Breast epithelium (tissue), 4 donors: ENCODE measurements at places on chromosomes 2 and 18.

- H3K36me3 ChIP-seq, result no peaks in the 10 kb centered on the region
- no peak for DNase-seq
- no peak overlapping the region for H3K4me3 ChIP-seq
- H3K27me3 ChIP-seq, result no peaks in the 10 kb centered on the region
Measured at GRCh38 chr2:194182888-194183287, 1474.1 kb upstream of the SLC39A10 start.

- no peaks in the 10 kb centered on the region for H3K4me1 ChIP-seq
- no peaks in the 10 kb centered on the region for H3K27me3 ChIP-seq
- DNase-seq, result no peak
- H3K36me3 ChIP-seq, result no peaks in the 10 kb centered on the region
- H3K27ac ChIP-seq, result no peak overlapping the region
- no peak overlapping the region for H3K4me3 ChIP-seq
Measured at GRCh38 chr2:9287400-9288045, 80.9 kb downstream of the ASAP2 start.

DNA sequence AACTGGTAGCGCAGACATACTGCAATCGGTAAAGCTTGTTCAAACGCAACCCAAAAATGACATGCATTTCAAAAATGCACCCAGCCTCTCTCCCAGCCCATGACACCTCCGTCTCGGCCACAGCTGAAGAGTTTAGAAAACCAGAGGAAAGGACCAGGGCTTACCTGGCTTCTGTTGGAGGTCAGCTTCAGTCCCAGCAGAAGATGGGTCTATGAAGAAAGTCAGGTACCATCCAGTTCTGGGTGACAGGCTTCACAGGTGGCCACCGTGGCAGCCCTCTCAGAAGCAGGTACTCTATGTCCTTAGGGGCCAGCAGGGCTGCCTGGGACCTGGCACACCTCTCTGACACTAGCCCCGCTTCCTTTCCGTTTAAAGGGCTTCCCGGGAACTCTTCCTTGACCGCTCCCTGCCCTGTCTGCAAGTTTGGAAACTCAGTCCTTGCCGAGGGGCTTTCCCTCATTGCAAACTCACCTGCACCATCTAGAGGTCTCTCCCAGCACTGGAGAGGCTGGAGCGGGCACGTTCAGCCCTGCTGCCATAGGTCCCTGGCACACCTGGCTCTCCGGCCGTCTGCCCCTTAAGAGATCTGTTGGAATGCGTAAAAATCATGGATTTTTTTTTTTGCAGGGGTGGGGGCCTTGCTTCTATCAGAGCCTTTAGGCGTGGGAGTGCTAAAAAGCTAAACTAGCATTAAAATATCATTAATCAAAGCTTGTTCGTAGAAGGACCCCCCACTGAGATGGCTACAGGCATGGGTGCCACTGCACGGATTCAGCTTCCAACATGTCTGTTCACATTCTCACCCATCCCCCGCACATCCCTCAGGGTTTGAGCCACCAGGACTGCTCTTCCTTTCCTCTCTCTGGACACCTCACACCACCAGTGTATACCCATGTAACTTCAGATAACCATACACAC is at the start of gene EDAR:
EDAR (minus strand) TSS at position 425 of the 918 bp plus-strand sequence. CDS start 58,206 bp downstream, outside the sequence.
- no peak for DNase-seq
- no peaks in the 10 kb centered on the region for H3K4me1 ChIP-seq
- no peak within 1 kb of the TSS for H3K27ac ChIP-seq
- no peaks in the 10 kb centered on the region for H3K36me3 ChIP-seq
- peaks cover 17% of the 10 kb centered on the region for H3K27me3 ChIP-seq
- H3K4me3 ChIP-seq, result peak within 1 kb of the TSS; percentile 46

DNA sequence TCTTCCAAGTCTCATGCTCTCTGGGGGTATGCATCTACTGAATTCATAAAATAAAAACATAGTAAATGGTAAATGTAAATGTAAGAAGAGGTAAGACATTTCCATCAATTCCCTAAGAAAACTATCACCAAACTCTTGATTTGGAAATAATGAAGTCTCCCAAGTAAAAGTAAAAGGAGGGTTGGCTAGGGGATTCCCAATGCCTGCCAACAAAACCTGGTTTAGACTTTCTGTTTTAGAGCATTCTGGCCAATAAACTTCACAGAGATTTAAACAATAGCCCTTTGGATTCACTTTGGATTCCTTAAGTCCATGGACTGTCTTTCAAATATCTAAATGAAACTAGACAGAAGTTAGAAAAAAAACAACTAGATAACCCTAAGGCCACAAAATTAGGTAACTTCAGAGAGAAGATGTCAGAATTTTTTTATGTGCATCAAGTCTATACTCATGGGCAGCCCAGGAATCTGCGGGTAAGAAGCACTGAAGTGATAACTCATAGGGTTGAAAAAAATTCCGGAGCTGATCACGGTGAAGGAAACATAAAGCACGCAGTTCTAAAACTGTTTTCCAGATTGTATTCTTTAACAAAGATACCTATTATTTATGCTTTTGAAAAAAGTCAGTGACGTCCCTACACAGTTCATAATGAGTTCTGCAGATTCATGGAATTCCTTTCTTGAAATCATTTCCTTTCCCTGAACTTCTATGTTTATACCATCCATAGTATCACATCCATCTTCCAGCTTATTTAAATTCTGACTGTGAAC is 263.6 kb downstream of the AFF3 start:
- no peaks in the 10 kb centered on the region for H3K4me1 ChIP-seq
- no peak overlapping the region for H3K27ac ChIP-seq
- H3K27me3 ChIP-seq, result no peaks in the 10 kb centered on the region
- H3K4me3 ChIP-seq, result no peak overlapping the region
- no peaks in the 10 kb centered on the region for H3K36me3 ChIP-seq

DNA sequence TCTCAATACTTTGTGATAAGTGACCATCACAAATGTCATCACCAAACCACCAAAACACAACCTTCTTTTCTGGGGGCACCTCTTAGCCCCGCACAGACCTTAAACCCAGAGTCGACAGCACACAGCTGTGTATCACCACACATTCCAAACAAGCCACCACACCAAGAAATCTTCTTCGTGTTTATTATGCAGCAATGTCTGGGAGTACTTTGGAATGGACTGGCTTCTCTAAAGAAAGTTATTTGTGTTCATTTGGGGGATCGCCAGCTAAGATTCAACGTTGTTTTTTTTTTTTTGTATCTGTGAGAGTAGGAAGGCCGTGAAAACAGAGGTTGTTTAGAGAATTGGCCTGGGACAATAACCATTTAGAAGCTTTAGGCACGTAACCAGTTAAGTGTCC is 1.1 kb upstream of the MTA3 start:
- no peak for DNase-seq
- H3K4me1 ChIP-seq, result no peaks in the 10 kb centered on the region
- no peak overlapping the region for H3K4me3 ChIP-seq
- H3K36me3 ChIP-seq, result no peaks in the 10 kb centered on the region
- peak overlapping the region; percentile 97 for H3K27ac ChIP-seq

DNA sequence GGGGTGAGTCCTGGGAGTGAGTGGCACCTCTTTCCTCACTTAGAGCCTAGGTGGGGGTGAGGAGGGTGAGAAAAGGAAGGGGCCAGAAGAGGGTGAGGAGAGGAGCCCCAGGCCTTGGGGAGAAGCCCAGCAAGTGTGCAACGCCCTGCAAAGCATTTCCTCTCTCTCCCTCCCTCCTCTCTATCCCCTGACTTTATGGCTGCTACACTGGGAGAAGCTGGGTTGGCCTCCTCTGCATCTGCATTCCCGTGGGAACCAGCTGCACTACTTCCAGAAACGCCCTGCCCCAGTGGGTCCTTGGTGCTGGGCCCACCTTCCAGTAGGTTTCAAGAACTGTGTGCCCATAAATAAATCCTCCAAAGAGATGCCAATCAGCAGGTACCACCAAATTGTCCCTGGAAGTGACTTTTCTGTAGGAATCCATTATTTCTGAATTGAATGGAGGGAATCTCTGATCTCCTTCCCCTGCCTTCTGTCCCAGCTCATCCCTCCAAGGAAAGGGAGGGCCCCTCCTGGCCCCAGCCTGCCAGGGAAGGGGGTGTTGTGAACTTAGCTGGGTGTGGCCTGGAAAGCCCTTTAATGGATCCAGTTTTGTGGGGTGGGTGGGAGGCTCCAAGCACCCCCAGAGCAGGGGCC is 95.7 kb upstream of the BOD1L2 start:
- no peaks in the 10 kb centered on the region for H3K4me1 ChIP-seq
- H3K4me3 ChIP-seq, result no peak overlapping the region
- no peaks in the 10 kb centered on the region for H3K27me3 ChIP-seq
- H3K36me3 ChIP-seq, result no peaks in the 10 kb centered on the region

DNA sequence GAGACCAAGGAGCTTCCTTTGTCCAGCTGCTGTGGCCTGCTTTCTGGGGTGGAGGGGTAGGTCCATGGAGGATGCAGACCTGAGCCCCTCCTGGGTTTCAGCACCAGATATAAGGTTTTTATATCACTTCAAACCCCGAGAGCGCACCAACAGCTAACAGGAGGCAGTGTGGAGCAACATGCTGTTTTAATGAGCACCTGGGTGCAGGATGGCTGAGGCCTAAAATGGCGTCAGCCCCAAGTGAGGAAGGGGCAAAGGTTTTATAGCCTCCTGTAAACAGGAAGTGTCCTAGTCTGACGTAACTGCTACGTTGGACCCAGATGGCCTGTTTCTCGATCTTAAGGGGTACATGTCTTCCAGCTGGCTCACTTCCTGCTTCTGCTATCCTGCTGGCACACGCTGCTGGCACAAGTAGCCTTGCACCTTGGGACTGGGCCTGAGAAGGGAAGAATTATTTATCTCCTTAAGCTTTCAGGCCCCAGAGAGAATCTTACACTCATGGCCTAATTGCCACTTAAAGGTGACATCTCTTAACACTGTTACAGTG is 11.4 kb upstream of the REG1B start:
- no peaks in the 10 kb centered on the region for H3K36me3 ChIP-seq
- H3K4me3 ChIP-seq, result no peak overlapping the region
- H3K27me3 ChIP-seq, result no peaks in the 10 kb centered on the region
- H3K27ac ChIP-seq, result no peak overlapping the region
- H3K4me1 ChIP-seq, result no peaks in the 10 kb centered on the region
- no peak for DNase-seq

DNA sequence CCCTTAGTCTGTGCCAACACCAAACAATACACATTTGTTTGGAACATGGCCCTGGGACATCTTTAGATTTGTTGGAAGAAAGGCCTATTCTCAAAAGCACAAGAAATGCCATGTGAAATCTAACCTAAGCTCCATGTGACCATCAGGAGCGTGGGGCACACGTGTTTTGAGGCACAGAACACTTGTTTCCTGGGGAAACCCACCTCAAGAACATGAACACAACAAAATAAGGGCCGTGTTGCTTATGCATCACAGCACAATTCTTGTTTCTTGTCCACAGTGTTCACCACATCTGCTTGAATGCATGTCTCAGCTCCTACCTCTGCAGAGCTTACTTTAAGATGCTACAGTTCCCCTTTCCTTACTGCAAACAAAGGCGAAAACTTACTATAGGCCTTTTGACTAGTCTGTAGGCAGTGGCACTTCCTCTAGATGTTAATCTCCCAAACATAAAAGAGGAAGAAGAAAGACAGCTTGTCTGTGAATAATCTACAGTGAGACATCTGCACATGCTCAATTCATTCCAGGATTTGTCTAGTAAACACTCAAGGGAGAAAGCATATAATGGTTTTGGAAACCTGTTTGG is 165.0 kb downstream of the ANKRD44 start:
- no peak for DNase-seq
- no peaks in the 10 kb centered on the region for H3K36me3 ChIP-seq
- H3K27me3 ChIP-seq, result no peaks in the 10 kb centered on the region
- H3K4me3 ChIP-seq, result no peak overlapping the region

DNA sequence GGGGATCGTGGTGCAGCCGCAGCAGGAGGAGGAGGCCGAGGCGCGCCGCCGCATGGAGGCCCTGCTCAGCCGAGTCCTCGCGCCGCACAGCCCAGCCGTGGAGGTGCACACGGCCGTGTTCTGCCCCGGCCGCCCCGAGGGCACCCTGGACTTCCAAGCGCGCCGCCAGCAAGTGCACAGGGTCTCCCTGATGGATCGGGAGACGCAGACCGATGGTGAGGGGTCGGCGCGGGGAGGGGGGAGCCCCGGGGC is 5.1 kb upstream of the SPATA3 start:
- no peaks in the 10 kb centered on the region for H3K4me1 ChIP-seq
- H3K27me3 ChIP-seq, result peaks cover 39% of the 10 kb centered on the region
- H3K4me3 ChIP-seq, result no peak overlapping the region
- H3K36me3 ChIP-seq, result no peaks in the 10 kb centered on the region
- no peak for DNase-seq
- no peak overlapping the region for H3K27ac ChIP-seq

GRCh38 chr2:158756331-158756730 is 38.8 kb upstream of the DAPL1 start:
- H3K4me1 ChIP-seq, result peaks cover 6% of the 10 kb centered on the region
- no peak overlapping the region for H3K27ac ChIP-seq
- no peaks in the 10 kb centered on the region for H3K27me3 ChIP-seq
- no peaks in the 10 kb centered on the region for H3K36me3 ChIP-seq
- no peak overlapping the region for H3K4me3 ChIP-seq

DNA sequence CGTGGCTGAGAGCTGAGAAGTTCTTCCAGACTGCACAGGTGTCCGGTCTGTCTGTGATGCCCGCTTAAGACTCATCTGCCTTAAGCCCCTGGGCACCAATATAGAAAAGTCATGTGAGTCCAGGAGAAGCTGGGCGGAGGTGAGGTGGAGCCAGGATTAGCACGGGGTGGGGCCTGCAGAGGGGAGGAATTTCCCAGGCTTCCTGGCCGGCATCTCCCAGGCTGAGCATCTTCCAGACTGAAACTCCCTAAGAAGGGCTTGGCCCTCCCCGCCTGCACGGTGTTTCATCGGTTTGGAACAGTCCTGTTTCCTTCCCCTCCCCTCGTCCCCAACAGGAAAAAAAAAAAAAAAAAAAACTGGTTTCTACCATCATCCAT is 270.3 kb downstream of the ATAD2B start:
- no peaks in the 10 kb centered on the region for H3K27me3 ChIP-seq
- H3K36me3 ChIP-seq, result no peaks in the 10 kb centered on the region
- no peak for DNase-seq
- no peak overlapping the region for H3K27ac ChIP-seq

DNA sequence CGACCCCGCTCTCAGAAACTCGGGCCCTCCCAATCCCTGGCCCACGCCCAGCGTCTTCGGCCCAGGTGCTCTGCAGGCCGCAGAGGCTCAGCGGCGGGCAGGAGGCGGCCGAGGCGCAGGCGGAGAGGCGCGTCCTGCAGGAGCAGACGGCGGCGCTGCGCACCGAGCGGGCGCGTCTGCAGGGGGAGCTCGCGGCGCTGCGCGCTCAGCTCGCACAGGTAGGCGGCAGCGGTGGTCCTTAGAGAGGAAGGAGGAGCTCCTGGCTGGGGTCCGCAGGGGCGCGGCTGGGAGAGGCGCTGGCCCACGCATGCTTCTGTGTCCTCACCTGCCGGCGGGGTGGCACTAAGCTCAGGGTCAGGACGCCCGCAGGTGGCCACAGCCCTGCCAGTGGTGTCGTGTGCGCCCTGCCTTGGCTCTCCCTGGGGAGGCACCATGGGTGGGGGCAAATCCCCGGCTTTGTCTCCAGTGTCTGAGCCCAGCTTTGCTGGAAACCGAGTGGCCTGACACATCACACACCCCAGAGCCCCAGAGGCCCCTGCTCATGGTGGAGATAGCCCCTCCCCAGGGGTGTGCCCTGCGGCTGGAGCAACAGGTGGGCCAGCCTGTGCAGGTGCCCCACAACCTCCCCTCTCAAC is 14.9 kb upstream of the SNED1 start:
- no peak overlapping the region for H3K4me3 ChIP-seq
- no peaks in the 10 kb centered on the region for H3K27me3 ChIP-seq
